ENCODE measurements at places on chromosomes 2 and 18. TPM values are rescaled to one million over a fixed set of nuclear protein-coding genes. Genes with fewer than 3 reads are reported as not detected.

Gene DHRS9
- 0.94 TPM for polyA plus RNA-seq

Gene GALR1
- not detected for polyA plus RNA-seq

Gene KCNG3
- polyA plus RNA-seq: not detected

Gene UBXN2A
- 2.7 TPM for polyA plus RNA-seq

Gene HOXD12
- polyA plus RNA-seq: not detected

Gene KCNF1
- polyA plus RNA-seq: not detected

Gene COL4A3
- 33.4 TPM for polyA plus RNA-seq

Gene TCF4
- 68.5 TPM for polyA plus RNA-seq

Gene DAW1
- polyA plus RNA-seq: not detected

- no peak for DNase-seq
Measured at GRCh38 chr2:165576409-165577154, 107.1 kb downstream of the CSRNP3 start.

- DNase-seq: no peak
Measured at GRCh38 chr2:137847443-137847842, 116.8 kb upstream of the HNMT start.

DNA sequence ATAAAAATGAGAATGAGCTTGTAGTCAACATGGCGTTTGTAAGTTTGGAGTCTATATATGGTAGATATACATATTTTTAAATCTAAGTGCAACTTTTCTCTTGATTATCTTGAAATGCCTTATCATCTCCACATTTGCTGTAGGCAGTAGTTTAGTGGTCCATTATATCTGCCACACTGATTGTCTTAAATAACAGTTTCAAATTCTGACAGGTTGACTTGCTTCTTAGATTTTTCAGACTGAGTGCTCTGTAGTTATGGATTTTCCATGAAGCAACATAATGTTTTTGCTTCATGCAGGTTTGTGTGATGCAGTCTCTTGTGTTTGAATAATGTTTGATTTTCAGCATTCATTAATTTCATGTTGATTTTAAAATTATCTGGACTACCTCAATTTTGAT, 12.3 kb downstream of the PARD3B start:
- DNase-seq: no peak

GRCh38 chr2:12754643-12755042, 37.9 kb downstream of the TRIB2 start:
- DNase-seq: no peak

DNA sequence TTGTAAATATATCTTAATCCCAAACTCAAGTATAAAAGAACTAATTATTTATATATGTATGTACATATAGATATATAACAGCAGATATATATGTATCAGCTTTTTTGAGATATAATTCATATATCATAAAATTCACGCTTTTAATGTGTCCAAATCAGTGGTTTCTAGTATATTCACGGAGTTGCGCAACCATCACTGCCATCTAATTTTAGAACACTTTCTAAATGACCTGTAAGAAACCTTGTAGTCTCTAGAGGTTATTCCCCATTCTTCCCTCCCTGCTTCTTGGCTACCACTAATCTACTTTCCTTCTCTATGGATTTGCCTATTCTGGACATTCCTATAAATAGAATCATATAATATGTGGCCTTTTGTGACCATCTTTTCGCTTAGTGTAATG, 163.5 kb upstream of the TCF4 start:
- DNase-seq: no peak

DNA sequence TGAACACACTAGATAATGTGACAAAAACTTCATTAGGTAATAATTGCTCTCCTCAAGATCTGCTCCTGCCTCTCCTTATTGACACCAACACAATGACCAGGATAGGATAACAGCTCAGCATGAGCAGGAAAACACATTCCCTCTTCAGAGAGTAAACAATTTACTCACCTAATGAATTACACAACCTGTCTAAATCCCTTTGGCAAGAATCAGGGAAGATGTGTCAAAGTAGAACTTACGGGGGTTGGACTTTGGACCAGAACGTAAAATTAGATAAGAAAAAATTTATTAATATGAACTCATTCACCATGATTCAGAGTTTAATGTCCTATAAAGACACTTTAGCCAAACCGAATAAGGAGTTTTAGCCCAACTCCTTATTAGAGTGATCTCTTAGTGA, 512.2 kb downstream of the SATB2 start:
- no peak for DNase-seq

DNA sequence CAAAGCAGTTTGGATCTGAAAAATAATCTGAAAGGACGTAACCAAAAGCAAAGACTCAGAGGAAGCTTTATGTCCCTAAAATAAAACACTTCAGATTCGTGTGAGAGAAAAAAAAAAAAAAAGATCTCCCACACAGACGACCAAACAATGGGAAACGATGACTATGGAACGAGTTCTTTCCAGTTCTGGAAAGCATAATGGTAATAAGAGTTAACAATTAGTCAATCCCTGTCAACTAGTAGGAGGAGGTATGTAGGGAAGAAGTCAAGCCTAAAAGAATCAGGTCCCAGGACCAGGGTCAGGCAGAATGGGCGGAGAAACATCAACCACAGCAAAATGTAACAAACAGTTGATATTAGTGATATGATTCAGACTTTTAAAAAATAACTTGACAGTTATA, 170.3 kb upstream of the SETBP1 start:
- no peak for DNase-seq

GRCh38 chr2:38037757-38038621, 38.0 kb downstream of the CYP1B1 start:
- peak; percentile 30 for DNase-seq

DNA sequence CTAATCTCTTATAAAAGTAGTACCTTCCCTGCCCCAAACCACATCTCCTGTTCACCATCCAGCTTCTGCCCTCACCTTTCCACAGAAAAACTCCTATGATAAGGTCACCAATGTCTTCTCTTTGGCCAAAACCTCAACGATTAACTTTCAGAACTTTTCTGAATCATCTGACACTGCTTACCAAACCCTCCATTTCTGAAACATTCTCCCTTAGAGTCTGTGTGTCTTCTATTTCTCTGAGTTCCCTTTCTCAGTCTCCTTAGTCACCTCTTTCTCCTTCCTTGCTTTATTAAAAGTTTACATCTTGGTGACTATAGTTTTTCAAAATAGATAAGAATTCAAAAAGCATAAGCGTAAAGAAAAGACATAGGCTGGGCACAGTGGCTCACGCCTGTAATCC, 51.3 kb upstream of the SP3 start:
- no peak for DNase-seq

- no peak for DNase-seq
Measured at GRCh38 chr2:199395311-199395710, 62.4 kb downstream of the SATB2 start.

- no peak for DNase-seq
Measured at GRCh38 chr18:54787616-54788015, 40.7 kb upstream of the RAB27B start.

DNA sequence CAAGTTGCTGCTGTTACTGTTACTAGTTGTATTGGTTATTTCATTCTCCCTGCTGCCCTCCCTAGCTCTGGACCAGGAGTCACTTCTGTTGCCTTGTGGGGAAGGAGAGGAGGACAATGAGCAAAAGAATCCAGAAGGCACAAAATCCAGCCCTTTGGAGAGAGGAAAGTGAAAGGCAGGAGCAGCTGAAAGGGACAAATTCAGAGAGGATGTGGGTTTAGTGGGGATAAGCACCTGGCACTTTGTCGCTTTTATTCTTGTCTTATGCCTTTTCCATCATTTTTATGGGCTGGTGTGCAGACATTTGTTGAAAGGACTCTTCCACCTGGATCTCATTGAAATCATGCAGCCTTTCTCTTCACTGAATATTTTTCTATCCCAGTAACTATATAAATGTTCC, 24.3 kb upstream of the LTBP1 start:
- no peak for DNase-seq

DNA sequence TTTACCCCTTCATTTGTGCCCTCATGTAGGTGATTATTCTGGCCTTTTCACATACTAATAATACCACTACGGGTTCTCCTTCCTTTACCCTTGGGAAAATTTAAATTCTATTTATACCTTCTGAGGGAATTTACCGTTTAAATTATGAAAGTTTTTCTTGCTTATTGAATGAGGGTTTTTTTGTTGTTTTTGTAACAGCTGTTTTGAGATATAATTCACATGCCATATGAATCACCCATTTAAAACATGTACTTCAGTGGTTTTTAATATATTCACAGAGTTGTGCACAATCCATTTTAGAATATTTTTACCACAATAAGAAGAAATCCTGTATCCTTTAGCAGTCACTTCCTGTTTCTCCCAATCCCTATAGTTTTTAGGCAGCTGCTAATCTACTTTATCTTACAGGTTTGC, 54.7 kb downstream of the EML4 start:
- DNase-seq: no peak

DNA sequence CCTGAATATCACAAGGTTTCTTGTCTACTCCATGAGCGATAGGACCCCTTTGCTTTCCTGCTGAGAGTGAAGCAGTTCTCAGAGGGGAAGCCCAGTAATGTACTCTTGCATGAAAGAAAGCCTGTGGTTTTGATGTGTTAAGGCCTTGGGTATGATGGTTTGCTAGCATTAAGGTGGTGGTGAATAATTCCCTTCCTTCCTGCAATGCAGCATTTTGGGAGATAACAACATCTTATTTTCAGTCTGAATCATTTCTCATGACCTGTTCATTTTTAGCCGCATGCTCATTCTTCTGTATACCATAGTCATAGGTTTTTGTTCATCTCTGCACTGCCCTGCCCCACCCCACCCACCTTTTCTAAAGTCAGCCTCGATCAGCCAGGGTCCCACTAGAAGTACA, 66.2 kb downstream of the HNMT start:
- no peak for DNase-seq

DNA sequence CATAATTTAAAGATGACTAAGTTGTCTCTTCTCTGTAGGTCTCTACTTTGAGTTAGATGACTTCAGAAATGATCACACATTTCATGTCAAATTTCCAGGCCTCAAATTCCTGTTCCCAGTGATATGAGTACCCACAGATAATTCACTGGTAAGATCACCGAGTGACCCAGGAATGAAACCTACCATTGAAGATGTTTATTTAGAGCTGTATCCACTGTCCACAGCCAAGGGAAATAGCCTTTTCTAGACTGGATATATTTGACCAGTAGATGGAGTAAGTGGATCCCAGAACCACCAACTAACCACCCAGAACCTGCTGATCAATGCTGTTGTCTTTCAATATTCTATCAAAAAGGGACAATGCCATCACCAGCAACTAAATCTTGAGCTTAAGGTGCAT, 238.8 kb downstream of the SLC8A1 start:
- no peak for DNase-seq

DNA sequence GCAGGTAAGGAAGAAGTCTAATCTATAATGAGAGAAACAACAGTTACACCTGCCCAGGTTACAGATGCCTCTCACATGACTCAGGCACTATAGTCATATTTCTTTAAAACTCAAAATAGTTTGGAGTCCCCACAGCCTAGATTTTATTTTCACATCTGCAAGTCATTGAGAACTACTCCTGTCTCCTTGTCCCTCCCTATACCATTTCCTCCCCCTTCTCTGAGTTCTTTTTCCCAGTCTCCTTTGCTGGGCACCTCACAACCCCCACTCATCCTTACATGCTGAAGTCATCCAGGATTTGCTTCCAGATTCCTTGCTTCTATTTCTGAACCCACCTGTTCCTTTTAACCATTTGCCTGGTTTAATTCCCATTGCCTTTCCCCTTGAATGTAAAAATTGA, 73.1 kb upstream of the KCNE4 start:
- no peak for DNase-seq

GRCh38 chr18:32095192-32095899, 3.7 kb downstream of the RNF138 start:
- DNase-seq: no peak
